Heart left ventricle (tissue), 16 donors: ENCODE measurements at places on chromosomes 5 and 9. TPM values are rescaled to one million over a fixed set of nuclear protein-coding genes. Genes with fewer than 3 reads are reported as not detected.

GRCh38 chr5:85000671-85001070 lies 616.0 kb upstream of the EDIL3 start:
- H3K36me3 ChIP-seq = no peaks in the 10 kb centered on the region
- no peak overlapping the region for H3K27ac ChIP-seq
- no peaks in the 10 kb centered on the region for H3K4me1 ChIP-seq
- no peak for DNase-seq

- DNase-seq = no peak
- H3K36me3 ChIP-seq = no peaks in the 10 kb centered on the region
- H3K4me1 ChIP-seq = no peaks in the 10 kb centered on the region
Observed at GRCh38 chr5:77017668-77018067, 12.5 kb upstream of the AGGF1 start.

- DNase-seq = no peak
- H3K27ac ChIP-seq = no peak overlapping the region
- peaks cover 8% of the 10 kb centered on the region for H3K4me1 ChIP-seq
- H3K27me3 ChIP-seq = no peaks in the 10 kb centered on the region
- H3K4me3 ChIP-seq = no peak overlapping the region
Observed at GRCh38 chr5:82447913-82448312, 169.8 kb upstream of the RPS23 start.

DNA sequence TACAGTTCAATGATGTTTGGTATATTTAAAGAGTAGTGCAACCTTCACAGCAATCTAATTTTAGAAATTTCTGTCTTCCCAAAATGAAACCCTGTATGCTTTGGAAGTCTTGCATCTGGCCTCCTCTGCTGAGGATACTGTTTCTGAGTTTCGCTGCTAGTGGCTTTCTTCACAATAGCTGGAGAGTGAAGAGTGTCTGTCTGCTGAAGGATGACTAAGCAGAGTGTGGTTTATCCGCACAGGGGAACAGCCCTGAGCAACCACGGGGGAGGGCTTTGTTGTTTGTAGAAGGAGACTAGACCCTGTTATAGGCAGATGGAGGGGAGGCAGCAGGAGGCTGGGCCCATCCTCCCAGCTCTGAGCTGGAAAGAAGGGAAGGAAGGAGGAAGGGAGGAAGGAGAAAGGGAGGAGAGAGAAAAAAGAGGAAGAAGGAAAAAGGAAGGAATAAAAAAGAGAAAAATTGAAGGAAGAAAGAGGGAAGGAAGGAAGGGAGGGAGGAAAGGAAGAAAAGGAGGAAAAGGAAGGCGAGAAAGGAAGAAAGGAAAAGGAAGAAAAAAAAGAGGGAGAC lies 10.5 kb upstream of the IRX2 start:
- H3K27ac ChIP-seq = no peak overlapping the region
- H3K4me3 ChIP-seq = no peak overlapping the region

DNA sequence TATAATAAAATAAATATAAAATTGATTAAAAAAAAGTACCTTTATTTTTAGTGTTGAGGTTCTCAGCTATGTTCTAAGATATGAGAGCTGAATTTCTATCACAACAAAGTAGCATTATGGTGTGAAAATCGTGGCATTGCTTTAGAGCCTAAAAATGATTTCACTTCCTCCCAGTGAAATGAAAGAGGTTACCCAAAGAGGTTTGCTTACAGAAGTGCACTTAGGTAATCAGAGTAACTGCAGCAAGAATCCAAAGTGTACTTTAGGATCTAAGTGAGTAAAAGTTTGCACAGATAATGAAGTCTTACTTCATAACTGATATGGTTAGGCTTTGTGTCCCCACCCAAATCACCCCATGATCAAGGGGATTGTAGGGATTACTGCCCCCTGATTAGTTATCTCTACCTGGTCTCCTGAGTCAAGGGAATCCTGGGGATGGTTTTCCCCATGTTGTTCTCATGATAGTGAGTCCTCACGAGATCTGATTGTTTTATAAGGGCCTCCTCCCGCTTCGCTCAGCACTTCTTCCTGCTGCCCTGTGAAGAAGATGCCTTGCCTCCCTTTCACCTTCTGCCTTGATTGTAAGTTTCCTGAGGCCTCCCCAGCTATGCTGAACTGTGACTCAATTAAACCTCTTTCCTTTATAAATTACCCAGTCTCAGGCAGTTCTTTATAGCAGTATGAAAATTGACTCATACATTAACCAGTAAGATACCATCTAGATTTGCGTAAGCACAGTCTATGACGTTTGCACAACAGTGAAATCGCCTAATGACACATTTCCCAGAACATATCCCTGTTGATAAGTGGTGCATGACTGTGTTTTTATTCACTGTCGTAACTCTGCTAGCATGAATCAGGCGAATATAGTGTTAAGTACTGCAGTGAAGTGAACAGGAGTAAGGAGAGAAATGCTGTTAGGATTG lies 40.3 kb upstream of the LRRC70 start:
- no peaks in the 10 kb centered on the region for H3K27me3 ChIP-seq
- no peak overlapping the region for H3K4me3 ChIP-seq
- no peaks in the 10 kb centered on the region for H3K4me1 ChIP-seq
- no peak for DNase-seq
- H3K36me3 ChIP-seq = no peaks in the 10 kb centered on the region

ZNF354B gene
- total RNA-seq = 7.0 TPM

C5orf24 gene
- total RNA-seq = 27.0 TPM

GRXCR2 gene
- 0.79 TPM for total RNA-seq

PCDHB13 gene
- total RNA-seq = 3.6 TPM
